Central memory CD4-positive, alpha-beta T cell (primary cell): ENCODE measurements at places on chromosomes 12 and 14.

- DNase-seq = no peak
Observed at GRCh38 chr12:28974166-28974565, 174.9 kb upstream of the FAR2 start.

- DNase-seq = no peak
Observed at GRCh38 chr12:15495746-15496145, 173.4 kb downstream of the PTPRO start.

DNA sequence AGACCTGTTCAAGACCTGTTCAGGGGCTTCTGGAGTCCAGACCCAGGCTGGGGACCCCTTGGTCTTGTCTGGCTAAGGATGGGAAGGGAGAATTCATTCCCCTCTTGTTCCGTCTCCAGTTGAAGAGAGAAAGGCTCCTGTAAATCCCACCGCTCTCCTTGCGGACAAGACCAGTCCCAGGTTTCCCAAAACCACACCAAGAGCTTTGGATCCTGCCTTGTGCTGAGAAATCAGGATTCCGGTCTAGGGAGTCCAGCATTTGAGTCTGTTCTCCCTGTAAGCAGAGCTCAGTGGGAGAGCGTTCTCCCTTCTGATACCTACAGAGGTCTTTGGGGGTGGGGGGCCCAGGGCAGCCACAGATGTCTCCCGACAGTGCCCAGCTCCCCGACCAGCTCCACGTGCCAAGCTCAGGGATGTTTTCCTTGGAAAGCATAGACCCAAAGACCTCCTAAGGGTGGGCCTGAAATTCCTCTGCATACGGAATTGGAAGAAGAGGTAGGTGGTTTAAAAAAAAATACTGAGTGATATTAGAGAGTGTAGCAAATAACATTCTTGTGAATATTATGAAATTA is 1.9 kb downstream of the HOXC13 start:
- DNase-seq = no peak

DNA sequence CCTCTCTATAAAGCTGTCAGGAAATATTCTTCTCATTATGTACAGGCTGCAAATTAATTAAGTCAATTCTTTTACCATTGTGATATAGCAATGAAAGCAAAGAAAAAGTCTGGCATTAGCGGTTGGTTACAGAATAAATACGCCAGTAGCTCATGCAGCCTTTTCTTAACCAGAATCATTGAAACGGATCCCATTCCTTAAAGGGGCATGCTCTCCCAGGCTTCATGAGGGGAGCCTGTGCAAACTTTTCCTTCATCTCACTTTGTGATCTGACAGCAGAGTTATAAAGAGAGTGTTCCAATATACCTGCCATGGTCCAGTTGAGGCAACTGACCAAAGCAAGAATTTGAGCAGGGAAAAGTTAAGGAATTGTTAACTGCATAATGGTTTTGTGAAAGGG is 337.7 kb downstream of the EMP1 start:
- DNase-seq = no peak

DNA sequence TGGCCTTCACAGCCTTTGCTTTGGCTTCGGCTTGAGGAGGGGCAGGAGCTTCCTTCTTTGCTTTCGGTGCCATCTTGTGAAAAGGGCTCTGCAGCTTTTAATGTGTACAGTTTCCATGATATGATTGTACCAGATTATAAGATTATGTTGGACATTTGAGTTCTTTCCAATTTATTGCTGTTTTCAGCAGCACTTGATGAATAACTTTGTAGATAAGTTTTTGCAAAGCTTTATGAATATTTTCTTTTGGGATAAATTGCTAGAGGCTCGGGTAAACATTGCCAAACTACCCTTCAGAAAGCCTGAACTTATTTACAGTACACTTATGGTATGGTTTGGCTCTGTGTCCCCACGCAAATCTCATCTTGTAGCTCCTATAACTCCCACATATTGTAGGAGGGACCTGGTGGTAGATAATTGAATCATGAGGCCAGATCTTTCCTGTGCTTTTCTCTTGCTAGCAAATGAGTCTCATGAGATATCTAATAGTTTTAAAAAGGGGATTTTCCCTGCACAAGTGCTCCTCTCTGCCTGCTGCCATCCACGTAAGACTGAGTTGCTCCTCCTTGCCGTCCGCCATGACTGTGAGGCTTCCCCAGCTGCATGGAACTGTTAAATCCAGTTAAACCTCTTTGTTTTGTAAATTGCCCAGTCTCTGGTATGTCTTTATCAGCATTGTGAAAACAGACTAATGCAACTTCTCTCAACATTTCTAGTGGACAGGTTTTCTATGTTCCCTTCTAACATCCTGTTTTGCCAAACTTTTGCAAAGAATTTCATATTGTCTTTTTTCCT is 70.4 kb downstream of the RCOR1 start:
- DNase-seq = no peak

DNA sequence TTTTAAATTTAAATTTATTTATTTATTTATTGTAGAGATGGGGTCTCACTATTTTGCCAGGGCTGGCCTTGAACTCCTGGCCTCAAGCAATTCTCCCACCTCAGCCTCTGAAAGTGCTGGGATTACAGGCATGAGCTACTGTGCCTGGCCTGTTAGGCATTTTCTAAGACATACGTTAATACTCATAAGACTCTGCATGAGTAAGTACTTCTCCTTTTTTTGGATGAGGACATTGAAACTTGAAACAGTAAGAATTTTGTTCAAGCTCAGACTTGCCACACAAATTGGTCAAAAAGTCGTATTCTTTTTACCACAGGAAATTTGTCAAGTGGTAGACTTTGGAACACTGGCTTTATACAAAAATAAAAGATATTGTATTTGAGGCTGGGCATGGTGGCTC is 187.4 kb upstream of the RASSF8 start:
- DNase-seq = no peak
